ENCODE measurements at places on chromosomes 16 and 17. TPM values are rescaled to one million over a fixed set of nuclear protein-coding genes. Genes with fewer than 3 reads are reported as not detected.

DNA sequence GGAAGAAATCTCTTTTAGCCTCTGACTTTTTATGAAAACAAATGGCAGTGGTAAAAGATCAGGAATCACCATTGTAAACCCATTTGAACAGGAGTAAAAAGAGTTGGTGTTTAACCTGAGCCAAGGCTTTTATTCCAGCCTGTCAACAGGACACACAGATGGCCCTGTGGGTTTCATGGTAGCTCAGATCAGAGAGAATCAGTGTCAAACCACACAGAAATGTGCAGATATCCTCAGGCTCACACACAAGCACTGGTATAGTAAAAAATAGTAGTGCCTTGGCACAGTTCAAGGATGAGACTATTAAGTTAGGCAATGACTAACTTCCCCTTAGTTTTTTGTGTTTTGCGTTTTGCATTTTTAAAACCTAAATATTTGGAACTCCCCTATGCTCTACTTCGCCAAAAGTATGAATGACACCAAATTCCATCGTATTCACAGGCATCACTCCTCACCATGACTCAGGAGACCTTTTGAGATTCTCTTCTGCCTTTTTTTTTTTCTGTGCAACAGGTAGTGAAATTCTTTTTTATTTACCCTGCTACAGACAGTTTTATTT lies 1200.0 kb downstream of the CDH11 start:
- no peak for DNase-seq

DNA sequence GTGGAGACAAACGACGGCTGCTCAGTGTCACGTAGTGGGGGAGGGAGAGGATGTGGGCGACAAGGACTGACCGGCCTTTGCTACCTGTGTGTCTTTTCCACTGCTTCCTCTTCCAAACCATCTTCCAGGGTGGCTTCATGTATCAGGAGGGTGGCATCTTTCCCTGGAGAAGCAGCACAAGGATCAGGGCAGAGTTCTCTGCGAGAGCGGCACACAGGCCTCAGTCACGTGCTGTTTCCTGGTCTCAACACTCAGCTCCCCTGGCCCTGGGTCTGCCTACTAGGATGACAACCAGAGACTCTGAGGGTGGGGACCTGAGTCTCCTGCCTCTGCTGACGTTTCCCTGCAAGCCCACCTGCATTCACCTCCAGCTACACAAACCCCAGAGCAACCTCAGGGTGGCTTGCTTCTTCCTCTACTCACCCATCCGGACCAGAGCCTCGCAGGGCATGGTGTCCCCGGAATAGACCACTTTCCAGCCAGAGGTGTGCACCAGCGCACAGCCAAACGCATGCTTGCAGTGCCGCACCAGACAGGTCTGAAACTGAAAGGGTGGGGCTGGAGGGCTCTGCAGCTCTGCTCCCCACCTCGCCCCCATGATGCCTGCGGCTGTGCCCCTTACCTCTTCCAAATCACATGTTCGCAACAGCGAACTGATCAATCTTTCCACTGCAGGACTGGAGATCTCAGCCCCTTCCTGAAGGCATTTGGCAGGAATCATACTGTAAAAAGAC lies 23.3 kb downstream of the ELAC2 start:
- DNase-seq, result no peak

- no peak for DNase-seq
These were observed 213.9 kb downstream of the TMEM114 start for GRCh38 chr16:8376430-8376829.

DNA sequence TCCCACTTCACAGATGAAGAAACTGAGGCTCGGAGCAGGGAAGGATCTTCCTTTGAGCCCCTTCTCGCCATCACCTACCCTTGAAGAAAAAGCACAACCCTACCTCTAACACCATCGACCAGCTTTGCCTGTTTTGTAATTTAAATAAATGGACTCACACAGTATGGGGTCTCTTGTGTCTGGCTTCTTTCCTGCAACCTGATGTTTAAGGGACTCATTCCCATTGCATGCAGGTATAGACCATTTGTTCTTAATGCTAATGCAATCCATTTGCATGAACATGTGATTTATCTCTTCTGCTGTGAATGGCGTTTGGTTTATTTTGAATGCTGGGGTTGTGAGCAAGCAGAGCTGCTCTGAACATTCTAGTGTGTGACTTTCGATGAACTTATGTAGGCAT lies 150.8 kb upstream of the FOXF1 start:
- DNase-seq, result no peak

GRCh38 chr16:87949071-87949744 lies 2.0 kb upstream of the BANP start:
- DNase-seq, result no peak

GRCh38 chr17:27807567-27808470 lies 7.5 kb upstream of the NOS2 start:
- DNase-seq, result no peak

DNA sequence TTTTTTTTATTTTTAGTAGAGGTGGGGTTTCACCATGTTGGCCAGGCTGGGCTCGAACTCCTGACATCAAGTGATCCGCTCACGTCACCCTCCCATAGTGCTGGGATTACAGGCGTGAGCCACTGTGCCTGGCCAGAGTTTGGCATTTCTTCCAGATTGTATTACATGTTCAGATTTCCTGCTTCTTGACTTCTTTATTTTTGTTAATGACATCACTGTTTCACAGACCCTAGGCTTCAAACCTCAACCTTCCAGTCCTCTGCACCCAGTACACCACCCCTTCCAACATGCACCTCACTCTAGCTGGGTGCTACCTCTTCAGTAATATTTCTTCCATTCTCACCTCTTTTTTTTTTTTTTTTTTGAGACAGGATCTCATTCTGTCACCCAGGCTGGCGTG lies 53.6 kb upstream of the ZFHX3 start:
- DNase-seq, result no peak

DNA sequence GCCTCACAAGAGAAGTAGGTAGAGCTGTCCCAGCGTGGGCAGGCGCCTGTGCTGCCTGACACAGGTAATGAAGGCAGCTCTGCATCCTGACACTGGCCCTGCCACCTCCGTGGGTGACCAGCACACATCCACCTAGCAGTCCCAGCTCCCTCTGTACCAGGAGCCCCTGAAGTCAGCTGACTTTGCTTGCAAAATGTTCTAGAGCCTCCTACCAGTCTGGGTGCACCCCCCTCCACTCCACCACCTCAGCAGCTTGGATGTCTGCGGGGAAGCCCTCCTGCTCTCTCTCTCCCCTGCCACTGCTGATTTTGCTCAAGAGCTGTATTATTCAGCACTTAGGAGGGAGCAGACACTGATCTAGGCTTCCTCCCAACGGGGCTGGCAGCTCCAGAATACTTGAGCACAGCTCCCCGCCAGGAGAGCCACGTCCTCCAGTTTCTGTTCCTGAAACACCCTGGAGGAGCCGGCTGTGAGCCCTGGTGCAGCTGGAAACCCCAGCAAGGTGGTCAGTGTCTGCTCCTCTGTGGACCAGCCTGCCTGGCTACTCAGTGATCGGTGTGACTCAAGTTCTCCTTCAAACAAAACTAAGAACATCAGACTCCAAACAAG lies 1.0 kb downstream of the RNF166 start:
- no peak for DNase-seq

DNA sequence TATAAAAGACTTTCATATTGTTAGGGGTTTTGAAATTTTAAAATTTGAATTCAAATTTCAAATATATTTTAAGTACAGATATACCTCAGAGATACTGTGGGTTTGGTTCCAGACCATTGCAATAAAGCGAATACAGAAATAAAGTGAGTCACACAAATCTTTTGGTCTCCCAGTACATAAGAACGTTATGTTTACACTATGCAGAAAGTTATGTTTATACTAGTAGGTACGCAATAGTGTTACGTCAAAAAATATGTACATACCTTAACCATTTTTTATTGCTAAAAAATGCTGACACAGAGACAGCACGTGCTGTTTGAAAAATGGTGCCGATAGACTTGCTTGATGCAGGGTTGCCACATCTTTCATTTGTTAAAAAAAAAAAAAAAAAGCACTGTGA lies 19.7 kb downstream of the NUP88 start:
- DNase-seq, result no peak

The PLEKHM1 gene
- 15.9 TPM for total RNA-seq

DNA sequence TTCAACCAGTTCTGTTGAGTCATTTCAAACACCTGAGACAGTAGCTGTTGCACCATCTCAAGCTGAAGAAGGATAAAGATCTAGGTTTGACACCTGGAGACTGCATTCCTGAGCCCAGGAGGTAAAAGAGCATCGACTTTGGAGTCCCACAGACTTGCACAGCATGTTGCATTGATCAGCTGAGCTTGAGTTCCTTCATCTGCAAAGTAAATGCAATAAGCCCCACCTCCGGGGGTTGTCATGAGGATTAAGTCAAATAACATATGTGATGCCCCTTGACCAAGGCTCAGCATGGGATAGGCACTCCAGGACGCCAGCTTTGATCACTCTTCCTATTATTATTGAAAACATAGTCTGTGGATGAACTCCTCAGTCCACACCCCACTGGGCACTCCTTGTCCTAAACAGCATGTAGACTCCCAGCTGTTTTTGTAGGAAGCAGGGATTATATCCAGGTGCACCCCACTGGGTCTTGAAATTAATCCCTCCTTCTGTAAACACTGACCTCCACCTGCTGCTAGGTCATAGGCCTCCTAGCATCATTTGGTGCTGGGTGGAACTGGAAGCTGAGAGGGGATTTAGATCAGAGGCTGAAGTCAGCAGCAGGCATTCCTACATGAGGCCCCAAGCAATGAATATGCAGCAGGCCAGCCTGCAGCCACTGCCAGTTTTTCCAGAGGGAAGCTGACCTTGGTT lies 259.0 kb downstream of the HS3ST4 start:
- no peak for DNase-seq

The KRT25 gene
- total RNA-seq, result not detected

The TSPOAP1 gene
- 0.87 TPM for total RNA-seq

DNA sequence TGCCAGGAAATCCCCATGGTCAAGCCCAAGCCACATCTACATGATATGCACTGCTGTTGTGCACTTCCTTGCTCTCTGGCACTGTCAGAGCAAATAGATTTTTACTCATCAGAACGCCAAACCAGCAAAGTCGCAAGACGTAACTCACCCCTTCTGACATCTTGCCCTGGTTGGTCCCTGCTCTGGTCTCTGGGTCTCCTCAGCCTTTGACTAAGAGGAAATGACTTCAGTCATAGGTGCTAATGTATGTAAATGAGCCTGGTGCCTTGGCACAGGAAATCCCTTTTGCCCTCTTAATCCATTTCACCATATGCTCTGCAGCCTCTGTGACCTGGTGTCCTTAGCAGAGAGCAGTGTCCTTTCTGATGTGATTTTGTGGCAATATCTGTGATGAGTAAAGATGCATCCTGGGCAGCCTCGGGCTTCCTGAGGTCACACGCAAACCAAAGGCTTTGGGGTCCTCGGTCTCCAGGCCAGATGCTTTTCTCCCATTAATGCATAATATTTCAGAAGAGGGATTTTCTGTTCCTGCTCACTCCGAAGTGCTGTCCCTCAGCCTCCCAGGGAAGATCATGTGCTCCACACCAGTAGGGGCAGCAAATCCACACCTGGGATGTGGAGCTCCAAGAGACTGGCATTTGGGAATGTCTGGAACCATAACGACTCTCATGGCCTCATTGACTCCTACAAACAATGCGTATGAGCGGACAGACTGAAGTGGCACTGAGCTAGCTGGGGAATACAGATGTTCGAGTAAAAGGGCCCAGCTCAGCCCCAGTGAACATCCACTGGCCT lies 66.9 kb downstream of the GP2 start:
- DNase-seq, result no peak

- no peak for DNase-seq
These were observed 26.3 kb downstream of the ARHGAP23 start for GRCh38 chr17:38454532-38454931.

The ICAM2 gene
- total RNA-seq, result 18.4 TPM

The FADS6 gene
- not detected for total RNA-seq

- no peak for DNase-seq
These were observed 51.4 kb downstream of the USP22 start for GRCh38 chr17:20991276-20992037.

The FBXO39 gene
- not detected for total RNA-seq

DNA sequence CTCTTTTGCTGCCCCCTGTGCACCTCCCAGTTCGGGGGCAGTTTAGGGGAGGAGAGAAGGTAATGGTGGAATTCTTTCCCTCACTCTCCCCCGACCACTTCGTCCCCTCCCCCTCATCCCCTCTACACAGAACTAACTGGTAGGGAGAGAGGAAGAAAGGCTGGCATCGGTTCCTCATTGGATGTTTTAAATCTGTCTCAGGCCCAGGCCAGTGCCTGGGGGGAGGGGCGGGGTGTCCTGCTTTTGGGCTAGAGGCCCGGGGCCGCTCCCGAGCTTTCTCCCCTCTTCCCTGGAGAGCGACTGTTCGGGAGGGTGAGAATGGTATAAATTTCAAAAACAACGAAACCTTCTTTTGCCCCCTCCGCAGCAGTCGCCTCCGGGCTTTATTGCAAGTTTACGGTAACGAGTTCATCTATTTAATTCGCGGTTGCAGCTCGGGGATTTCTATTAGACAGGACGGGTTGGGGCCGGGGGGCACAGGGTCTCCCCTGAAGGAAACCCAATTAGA lies at the start of gene PRAC2:
Gene PRAC2, plus strand, starts transcription at position 271 of the 508 bp plus-strand sequence. CDS start 1,226 bp downstream, outside the sequence.
- no peak for DNase-seq

The CES1 gene
- total RNA-seq, result not detected

- DNase-seq, result no peak
These were observed 1.5 kb upstream of the NT5C start for GRCh38 chr17:75133001-75133400.

The ZKSCAN2 gene
- 2.7 TPM for total RNA-seq

GRCh38 chr17:43170766-43171585 lies at the start of gene NBR1:
Gene NBR1, plus strand, starts transcription at chr17:43171214. Its CDS starts 4,586 bp downstream, at chr17:43175800.
- DNase-seq, result peak; percentile 90

GRCh38 chr17:1109606-1110540 lies 69.9 kb downstream of the ABR start:
- no peak for DNase-seq

GRCh38 chr17:1868090-1868489 lies 38.3 kb downstream of the RPA1 start:
- DNase-seq, result no peak

DNA sequence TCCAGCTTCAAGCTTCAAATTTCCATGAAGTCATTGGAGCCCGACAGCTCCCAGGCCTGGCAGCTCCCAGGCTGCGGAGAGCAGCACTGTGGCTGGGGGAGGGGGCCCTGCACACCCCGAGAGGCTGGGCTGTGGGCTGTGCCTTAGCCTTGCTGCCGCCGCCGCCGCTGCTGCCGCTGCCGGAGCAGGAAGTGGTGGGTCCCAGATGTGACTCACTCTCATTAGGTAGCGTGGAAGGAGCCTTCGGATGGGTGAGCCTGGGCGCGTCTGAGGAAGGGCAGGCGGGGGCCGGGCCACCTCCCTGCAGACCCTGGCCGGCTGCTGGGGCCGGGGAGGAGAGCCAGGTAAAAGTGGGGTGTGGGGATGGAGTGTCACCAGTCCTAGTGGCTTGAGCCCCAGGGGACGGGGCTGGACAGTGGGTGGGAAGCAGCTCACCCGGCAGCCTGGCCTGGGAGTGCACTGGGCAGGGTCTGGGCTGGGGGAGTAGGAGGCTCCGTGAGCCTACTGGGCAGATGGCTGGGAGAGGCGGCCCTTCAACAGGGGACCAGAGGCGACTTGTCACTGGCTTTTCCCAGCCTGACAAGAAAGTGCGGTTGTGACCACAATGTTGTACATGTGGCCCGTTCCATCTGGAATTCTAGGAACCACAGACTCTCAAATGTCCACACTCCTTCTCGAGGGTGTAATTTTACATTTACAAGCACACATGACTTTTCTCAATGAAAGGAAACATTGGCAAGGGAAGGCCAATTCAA lies at the start of gene ADCY7:
Gene ADCY7, plus strand, starts transcription at position 215 of the 755 bp plus-strand sequence. CDS start 21,629 bp downstream, outside the sequence.
- DNase-seq, result no peak

Measured in epithelial cell of proximal tubule (primary cell).